ENCODE measurements at places on chromosomes 1 and 21.

GRCh38 chr1:37362594-37363385 lies 111.6 kb upstream of the ZC3H12A start:
- no peak for DNase-seq

DNA sequence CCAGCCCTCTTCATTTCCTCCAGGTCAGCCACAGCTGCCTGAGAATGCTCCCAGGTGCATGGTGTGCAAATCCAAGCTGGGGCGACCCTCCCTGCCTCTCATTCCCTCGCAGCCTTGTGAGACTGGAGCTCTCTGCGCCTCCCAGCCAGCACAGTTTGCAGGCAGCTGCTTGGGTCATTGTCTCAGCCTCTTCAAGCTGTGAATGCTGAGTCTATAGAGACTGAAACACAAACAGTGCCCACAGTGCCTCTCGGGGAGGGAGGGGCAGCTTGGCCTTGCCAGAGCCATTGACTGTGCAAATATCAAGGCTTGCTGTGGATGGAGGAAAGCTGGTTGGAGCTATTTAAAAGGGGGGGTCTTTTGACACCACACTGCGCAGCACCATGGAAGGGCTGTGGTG lies 10.6 kb downstream of the PLXNA2 start:
- no peak for DNase-seq

DNA sequence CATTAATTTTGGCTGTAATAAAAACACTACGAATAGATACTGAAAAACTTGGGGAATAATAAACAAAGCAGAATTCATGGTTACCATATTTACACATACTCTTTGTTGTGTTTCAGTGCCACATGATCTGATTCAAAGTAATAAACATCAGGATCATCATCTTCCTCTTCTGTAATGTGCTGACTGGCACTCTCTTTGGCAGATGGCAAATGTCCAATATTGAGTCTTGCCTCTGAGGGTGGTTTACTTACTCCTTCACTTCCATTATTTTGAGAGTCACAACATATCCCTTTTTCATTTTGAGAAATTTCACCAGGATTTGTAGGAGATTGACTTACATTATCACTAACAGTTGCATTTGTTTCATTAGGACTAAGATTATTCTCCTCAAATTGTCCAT lies 50.7 kb downstream of the ZZZ3 start:
- DNase-seq: no peak

DNA sequence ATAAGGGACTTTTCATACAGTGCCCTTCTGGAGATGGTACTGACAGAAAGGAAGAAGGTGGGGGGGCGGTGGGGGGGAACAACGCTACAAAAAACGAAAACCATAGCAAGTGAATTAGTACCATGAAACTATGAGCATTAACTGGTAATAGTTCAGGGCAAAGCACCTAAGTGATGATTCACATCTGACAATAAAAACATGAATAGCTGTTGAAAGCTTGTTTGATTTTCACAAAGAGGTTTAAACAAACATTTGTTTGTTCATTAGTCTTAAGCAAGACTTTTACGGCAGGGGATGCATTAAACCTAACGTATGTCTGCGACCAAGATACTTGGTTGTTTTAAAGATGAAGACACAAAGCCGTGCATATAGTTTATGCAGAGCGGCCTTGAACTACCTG lies 177.5 kb downstream of the LMO4 start:
- DNase-seq: no peak

DNA sequence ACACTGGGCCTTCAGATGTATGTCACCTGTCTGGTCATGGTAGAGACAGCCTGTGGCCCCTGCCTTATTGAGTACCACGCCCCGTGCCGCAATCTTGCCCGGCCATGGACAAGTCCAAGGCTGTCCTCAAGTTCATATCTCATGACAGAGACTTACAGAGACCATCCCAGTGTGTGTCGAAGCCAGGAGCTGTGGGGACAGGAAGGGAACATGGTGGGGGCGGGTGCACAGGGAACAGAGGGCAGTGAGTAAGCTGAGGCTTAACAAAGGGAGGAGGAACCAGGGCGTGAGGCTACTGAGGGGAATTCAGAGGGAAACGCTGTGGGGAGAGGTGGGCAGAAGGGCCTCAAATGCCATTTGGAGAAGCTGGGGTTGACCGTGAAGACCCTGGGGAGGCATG lies 75.8 kb downstream of the ALPL start:
- DNase-seq: no peak

DNA sequence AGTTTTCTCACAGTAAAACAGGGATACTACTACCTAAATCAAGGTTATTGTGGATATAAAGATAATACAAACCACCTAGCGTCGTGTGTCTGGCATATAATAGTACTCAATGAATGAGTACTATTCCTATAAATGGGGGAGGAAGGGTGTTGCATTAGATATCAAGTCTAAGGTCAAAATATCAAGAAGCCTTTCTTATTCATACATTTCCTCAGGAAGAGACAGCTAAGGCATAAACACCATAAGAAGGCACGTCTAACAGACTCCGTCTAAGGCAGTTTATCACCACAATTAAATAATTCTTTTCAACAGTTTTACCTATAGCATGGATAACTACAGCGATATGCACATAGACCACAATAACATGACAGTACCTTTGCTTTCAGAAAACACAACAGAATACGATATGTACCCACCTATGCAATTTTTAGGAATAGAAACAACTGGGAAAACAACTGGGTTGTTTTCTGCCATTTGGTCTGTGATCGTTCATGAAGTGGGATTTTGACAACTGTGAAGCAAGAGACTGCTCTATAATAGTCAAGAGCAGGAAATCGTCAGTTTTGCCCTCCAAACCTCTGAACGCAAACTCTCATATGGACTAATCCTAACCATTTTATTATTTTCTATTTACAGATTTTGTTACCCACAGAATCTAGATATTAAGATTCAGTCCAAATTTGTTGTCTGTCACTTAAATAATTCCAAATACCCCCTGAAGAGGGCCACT lies 53.1 kb downstream of the HNRNPR start:
- DNase-seq: no peak
